T-helper 1 cell (primary cell): ENCODE measurements at places on chromosomes 5 and 9.

DNA sequence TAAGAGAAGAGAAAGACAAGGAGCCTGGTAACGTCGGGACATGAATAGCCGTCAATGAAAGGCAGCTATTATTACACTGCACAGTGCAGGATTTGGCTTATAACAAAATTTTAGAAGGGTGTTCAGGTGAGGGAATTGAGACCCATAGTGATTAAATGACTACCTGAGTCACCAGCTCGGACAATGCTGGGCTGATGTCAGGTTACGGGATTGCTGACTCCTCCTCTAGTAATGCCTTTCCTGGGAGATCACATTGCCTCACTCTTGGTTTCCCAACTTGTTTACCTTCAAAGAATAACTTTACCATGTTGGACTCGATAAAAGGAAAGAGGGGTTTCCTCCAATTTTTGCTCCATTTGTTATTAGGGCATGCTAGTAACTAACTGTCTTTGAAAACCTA, 132.6 kb downstream of the GHR start:
- no peak for DNase-seq

DNA sequence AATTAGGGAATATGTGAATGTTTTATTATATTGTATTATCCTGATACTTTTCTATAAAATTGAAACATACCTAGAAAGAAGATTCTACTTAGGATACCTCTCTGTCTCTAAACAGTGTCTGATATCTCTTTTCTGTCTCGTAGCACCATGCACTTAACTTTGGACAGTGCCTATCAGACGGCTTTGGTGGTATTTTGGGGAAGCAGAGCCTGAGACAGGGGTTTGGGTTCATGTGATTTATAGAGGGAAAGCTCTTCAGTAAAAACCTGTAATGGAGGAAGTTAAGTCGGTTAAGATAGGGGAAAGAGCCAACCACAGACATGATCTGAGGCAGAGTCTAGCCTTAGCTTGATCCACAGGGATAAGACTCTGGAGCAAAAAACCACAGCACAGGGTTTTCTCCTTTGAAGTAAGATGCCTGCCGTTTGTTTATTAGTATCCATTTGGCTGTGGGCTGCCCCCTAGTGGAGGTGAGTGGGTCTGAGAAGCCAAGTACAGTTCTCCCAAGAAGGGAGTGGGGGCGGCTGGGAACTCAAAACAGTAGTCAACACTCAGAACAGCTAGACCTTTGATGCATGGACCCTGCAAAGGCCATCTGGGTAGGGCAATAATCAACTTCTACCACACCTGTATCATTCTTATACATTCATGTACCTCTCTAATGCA, 141.2 kb upstream of the ASTN2 start:
- no peak for DNase-seq

DNA sequence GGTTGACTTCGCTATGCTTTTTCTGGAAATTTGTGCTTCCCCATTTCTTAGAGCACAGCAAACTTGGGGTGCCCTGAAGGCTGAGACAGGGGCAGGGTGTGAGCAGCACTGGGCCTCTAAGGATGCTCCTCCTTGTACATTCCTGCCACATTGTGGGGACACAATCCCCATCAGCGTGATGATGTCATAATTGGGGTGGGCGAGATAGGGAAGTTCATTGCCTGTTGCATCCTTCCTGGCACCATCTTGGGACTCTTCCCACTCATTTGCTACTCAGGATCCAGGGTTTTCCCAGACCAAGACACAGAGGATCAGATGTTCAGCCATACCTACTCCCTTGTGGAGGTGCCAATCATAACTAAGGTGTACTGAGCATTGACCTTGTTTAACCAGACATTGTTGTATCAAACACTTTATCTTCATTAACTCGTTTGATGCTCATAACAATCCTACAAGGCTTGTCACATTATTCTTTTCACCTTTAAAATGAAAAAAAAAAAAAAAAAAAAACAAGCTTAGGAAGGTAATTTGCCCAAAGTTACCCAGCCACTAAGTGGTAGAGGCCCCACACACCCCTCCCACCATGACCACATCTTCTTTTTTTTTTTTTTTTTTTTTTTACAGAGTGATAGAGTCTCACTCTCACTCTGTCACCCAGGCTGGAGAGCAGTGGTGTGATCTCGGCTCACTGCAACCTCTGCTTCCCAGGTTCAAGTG, 87.6 kb downstream of the UGCG start:
- no peak for DNase-seq

DNA sequence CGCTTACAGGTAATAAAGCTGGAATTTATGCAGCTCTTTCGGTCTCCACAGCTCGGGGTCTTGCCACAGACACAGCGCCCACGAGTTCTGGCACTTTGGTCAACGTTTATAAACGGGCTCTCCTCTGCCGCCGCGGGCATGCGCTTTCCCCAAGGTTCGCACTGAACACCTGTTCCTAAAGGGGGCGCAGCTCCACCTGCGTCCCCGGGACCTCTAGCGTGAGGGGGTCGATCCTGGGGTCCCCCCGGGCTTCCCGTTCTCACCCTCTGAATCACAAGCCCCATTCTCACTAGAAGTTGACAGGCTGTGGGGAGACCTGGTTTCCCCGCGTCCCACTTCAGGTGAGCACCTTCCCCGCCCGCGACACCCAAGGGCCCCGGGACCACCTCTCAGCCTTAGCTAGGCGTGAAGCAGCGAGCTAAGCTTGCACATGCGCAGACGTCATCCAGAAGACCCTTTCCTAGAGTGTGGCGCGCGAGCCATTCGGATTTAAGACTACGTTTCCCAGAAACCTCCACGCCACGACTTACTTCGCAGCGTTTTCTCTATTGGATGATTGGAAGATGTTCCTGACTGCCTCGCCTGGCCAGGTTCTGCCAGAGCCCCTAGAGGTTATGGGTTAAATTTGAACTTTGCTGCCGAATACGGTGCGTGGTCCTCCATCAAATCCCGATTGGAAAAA, 21.3 kb upstream of the ZNF782 start:
- no peak for DNase-seq

DNA sequence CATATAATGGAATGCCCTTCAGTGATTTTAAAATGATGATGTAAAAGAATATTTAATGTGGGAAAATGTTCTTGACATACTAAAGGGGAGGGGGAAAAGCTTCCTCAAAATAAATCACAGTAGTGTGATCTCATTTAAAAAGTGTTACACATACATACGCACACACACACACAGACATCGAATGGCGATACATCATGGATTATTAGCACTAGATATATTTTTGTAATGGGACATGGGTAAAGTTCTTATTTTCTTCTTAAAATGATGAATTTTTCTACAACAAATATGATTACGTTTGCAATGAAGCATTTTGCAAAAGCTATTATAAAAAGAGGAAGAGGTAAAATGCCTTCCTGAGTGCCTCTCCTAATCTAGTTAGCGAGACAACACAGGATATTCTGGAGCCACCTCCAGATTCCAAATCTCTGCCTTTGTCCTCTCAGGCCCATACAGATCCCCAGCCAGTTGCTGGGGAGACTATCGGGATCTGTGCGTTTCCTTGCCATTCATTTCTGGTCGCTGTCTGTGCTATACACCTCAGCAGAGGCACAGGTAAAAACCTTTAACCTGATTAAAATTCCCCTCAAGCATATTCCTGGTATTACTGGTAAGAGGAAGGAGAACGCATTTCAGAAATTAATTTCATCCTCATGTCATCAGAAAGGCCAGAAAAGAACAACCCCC, 69.6 kb downstream of the SLC28A3 start:
- DNase-seq: no peak

- no peak for DNase-seq
These were observed 81.1 kb downstream of the PJA2 start for GRCh38 chr5:109328626-109329025.

DNA sequence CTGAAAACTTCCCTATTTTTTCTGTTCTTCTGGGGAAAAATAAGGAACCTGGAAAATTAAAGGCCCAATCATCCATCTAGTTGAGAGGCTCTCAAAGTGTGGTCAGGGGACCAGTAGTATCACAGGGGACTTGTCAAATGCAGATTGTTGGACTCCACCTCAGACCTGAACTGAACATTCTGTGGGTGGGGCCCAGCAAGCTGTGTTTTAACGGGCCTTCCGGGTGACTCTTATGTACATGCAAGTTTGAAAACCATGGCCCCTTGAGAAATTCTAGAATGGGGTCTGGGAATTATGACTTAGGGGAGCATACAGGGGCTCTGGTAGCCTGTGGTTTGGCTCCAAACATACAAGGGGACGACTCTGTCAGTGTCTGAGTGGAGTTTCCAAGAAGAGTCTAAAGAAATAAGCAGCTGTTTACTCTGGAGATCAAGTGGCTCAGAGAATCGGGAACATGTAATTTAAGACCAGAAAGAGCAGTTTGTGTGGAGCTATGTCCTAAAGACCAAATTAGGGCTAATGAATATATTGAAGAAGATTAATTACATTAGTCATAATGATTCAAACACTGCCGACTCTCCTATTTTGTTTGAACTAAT, 177.4 kb downstream of the SLC28A3 start:
- no peak for DNase-seq

- DNase-seq: no peak
These were observed 108.5 kb downstream of the RASGRF2 start for GRCh38 chr5:81068635-81069034.

DNA sequence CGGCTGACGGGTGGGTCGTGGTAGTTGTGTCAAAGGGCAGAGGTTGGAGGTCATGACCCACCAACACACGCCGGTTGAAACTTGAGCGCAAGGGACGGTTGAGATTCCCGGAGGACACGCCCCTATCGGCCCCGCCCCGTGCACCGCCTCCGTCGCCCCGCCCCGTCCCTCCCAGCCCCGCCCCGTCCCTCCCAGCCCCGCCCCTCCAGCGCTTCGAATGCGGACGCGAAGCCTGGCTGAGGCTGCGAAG, 226 bp upstream of the RANBP17 start:
- DNase-seq: no peak

- DNase-seq: no peak
These were observed 273.9 kb upstream of the IRX2 start for GRCh38 chr5:3025392-3025791.

GRCh38 chr5:32720300-32720699, 9.2 kb downstream of the NPR3 start:
- no peak for DNase-seq

GRCh38 chr9:92616199-92616641, 53.7 kb downstream of the IPPK start:
- no peak for DNase-seq

- no peak for DNase-seq
These were observed 25.8 kb downstream of the FPGS start for GRCh38 chr9:127828262-127829031.

DNA sequence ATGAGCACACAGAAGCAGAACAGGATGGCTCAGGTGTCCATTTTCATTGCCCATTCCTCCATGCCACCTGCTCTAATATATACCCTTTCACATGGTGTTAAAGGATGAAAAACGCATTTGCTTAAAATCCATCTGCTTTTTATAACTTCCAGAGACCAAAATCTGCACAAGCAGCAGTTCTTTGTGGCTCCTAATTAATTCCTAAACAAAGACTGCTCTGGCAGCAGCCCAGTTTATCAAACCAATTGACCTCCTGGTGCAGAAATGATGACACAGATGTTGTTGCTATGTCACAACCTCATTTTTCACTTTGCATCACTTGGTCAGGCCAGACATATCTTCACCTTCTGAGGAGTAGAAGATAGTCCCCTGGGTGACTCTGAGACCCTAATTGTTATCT, 141.2 kb downstream of the ASTN2 start:
- DNase-seq: no peak

GRCh38 chr9:132214027-132214622, 52.3 kb downstream of the NTNG2 start:
- DNase-seq: no peak

GRCh38 chr5:2272755-2273154, 390.0 kb upstream of the IRX4 start:
- DNase-seq: no peak

DNA sequence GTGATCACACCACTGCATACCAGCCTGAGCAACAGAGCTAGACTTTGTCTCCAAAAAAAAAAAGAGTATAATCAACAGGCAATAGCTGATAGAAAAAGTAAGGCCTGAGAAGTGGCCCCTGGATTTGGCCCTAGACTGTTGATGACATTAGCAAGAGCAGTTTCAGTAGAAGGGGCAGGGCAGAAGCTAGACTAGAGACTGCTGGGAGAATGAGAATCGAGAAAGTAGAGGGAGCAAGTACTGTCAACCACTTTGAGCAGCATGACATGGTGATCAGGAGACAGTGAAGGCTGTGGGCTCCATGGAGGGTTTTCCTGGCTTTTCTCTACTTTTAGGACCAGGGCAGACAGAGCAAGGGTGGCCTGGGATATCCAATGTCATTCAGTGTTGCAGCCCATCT, 34.9 kb upstream of the B4GALT1 start:
- DNase-seq: no peak

DNA sequence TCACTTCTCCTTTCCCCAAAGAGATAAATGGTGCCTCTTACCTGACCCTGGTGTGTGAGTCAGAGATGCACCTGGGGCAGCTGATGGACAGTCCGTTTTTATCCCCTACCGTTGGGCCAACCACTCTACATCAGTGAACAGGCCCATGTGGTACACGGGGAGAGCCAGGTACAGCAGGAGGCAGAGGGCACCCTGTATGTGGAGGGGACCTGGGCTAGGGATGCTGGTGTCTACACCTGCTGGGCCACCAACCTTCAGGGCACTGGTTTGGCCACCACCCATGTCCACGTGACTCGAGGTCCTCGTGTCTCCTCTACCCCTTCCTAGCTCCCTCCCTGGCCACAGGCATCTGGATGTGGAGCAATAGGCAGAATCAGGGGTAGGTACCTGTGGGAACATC, 22.7 kb upstream of the ANXA6 start:
- no peak for DNase-seq

DNA sequence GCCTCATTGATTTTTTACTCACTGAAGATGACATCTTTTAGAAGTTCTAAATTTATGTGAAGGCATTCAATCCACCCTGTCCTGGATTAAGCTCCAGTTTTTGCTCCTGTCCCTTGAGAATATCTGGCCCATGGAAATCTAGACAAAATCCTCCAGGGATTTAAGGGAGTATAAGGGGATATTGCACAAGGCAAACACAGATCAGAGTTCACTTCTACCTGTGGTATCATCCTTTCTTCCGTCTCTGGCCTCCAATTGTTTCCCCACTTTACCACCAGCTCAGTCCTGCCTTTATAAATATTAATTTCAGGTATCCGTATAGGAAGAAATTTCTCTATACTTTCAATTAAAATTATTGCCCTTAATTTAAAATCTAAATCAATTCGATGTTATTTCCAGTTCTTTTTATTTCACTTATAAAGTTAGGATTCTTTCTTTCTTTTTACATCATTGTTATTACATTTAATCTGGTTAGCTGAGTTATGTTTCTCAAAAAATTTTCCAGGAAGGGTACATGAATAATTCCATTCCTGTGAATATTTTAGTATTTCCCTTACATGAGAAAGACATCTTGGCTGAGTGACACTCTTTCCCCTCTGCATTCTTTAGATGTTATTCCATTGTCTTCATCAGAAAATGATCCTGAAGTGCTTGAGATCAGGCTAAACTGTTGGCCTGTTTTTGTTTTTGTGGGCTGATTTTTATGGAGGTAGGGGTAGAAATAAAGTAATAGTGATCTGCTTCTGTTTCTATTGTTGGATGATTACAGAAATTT, 194.3 kb upstream of the MAP3K1 start:
- DNase-seq: no peak
